ENCODE measurements at places on chromosomes 5 and 9.

DNA sequence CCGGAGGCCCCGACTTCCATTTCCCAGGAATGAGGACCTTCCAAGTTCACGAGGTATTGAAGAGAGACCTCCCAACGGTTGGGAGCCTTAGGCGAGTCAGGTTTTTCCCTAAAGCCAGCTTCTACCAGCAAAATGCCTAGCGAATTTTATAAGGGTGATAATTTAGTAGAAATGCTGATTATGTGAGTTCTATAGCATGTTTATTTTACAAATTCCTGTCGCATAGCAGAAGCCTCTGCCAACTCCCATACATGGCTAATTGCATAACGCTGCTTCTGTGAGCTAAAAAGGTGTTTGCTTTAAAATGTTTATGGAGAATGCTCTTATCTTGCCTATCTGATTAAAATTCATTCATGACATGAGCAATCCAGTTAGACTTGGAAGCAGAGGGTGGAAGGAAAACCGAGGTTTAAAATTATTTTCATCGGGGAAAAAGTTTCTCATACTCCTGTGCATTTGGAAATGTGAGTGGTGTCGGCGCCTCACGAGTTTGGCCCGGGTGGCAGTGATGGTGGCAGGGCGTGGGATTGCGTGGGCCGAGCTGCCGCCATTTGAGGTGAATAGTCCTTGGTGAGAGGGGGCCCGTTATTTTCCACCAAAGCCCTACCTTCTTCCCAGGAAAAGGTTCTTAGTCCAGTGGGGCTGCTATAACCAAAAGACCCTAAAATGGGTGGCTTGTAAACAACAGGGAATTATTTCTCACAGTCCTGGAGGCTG, 104.4 kb upstream of the FCN2 start:
- DNase-seq: no peak

DNA sequence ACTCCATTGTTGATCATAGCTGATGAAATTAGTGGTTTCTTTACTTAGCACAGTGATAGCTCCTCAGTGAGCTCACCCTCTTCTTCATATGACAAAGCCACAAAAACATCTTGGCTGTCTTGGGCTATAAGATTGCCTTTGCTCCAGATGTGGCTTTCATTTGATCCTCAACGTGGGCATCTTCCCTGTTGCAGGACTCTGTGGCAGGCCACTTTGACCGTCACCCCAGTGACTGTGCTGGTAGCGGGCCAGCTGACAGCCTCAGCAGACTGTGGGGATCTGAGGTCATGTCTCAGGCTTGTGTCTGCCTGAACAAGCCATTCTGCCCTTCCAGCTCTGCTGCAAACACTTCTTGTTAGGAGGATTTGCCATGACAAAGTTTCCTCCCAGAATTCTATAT, 422.2 kb downstream of the NR2F1-AS1 start:
- no peak for DNase-seq

- no peak for DNase-seq
Measured at GRCh38 chr5:108937221-108937620, 189.5 kb downstream of the FER start.

GRCh38 chr5:35794328-35794619, 62.4 kb upstream of the IL7R start:
- no peak for DNase-seq

Data from NCI-H1092 treated with DMSO at 0.1 percent for 48 hours (cell line).